ENCODE measurements at places on chromosomes 7 and 10. TPM values are rescaled to one million over a fixed set of nuclear protein-coding genes. Genes with fewer than 3 reads are reported as not detected.

The PIK3AP1 gene
- 3.0 TPM for total RNA-seq

The DNAJC12 gene
- total RNA-seq, result 0.98 TPM

DNA sequence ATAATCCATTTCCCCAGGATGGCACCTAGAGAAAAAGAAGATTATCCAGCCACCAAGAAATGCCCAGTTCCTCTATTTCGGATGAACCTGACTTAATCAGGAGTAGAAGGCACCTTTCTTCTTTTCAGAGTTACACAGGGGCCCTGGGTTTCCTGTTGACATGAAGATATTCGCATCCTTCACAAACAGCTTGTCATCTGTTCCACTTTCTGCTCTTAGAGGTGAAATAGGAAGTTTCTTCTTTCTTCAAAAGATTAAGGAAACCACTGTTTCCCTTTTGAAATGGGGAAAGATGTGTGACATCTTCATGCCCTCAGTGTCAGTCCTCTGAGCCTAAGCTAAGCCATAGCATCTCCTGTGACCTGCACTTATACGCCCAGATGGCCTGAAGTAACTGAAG, 39.1 kb upstream of the RAB18 start:
- DNase-seq, result no peak

GRCh38 chr7:9242636-9243035, 809.2 kb downstream of the NXPH1 start:
- DNase-seq, result peak; percentile 38

The ASB10 gene
- not detected for total RNA-seq

DNA sequence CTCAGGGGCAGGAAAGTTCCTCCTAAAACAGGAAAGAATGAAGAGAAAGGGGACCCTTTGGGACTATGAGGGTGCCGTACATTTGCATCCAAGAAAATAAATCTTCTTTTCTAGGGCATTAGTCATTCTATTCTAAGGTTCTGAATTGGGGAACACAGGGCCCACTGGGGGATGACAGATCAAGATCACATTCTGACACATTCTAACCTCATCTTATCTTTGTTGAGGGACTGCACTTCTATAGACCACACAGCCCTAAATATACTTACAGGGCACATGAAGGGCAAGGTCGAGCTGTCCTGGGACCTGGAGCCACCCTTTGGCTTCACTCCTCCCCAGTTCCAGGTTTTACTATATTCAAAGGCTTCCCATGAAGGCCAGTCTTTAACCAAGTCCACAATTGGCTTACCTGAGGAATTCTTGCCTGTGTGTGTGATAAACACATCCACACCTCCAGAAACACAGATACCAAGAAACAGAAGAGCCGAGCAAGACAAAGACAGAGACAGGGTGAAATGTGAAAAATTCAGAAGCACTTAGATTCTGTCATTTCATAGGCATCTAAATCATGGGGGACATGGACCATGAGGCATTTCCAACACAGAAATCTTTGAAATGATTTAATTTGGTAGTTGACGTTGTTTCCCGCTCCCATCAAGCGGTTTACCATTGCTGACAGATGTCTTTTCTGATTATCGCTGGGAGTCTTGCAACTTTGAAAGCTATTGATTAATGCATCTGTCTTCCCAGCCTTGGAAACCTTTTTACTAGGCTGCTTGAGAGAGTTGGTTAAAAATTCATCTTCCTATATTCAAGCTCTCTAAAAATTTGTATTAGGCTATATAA, 75.8 kb downstream of the CCDC71L start:
- DNase-seq, result no peak

DNA sequence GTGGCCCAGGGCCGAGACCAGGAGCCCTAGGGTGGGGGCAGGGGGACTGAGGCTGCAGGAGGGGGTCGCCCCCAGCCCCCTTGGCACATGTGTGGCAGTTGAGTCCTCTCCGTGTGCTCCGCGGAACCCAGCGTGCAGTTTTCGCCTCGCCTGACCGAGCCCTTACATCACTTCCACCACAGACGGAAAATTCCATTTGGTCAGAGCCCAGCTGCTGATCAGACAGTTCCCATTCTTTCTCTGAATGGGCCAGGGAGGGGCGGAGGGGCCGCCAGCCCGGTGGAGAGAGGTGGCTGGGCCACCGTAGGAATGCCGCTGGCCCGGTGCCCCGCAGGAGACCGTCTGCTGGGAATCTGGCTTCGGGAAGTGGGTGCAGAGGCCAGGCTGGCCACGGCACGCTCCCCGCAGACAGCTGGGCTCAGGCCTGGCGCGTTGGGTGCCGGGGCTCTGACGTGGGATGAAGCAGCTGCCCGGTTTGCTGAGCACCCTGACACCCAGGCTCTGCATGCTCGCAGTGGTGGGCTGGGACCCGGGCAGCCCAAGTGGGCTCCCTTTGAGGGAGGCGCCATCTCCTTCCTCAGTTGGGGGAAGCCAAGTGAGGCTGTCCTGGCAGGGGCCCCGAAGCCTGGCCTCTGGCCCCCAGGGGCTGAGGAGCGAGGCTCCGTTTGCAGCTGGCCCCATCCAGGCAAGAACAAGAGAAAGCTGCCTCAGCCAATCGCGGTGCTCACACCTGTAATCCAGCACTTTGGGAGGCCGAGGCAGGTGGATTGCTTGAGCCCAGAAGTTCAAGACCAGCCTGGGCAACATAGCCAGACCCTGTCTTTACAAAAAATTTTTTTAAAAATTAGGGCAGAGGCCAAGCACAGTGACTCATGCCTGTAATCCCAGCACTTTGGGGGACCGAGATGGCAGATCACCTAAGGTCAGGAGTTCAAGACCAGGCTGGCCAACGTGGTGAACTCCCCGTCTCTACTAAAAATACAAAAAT, 9.9 kb downstream of the TTYH3 start:
- peak; percentile 29 for DNase-seq

The FHIP2A gene
- 3.5 TPM for total RNA-seq

DNA sequence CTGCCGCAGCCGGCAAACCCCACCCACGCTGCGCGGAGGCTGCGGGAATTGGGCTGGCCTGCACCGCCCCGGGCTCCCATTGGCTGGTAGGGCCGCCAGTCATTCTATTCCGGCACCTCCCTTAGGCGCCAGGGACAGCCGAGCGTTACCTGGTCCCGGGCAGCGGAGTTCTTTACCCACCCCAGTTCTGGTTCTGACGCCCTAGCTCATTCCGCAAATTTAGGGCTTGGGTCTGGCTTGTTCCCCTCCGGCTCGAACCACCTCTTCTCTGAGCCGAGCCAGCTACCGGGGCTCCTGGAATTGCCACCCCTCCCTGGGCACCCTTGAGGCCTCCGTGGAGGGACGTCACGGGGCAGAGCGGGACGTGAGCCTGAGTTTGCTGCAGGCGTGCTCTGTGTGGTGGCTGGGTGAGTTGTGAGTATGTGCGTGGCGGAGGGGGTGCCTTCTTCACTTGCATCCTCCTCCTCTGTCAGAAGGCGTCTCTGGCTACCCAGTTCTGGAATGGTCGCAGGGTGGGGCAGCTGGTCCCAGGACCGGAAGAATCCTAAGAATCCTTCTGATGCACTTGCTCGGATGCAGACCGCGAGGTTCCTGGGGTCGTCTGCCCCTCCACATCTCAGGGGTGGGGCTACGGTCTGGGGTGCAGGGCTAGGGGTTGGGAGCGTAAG, at the start of the genes PDZD7 and SFXN3:
PDZD7 (minus strand) TSS at position 2 of the 668 bp plus-strand sequence. CDS start 910 bp downstream, outside the sequence.
SFXN3 (plus strand) TSS at position 107 of the 668 bp plus-strand sequence. CDS start 3,461 bp downstream, outside the sequence.
- DNase-seq, result peak; percentile 89

- DNase-seq, result no peak
These were observed 31.4 kb upstream of the SLC26A3 start for GRCh38 chr7:107834401-107834800.

The SPOCK2 gene
- total RNA-seq, result not detected

The KLLN gene
- 0.77 TPM for total RNA-seq

- no peak for DNase-seq
These were observed 1336.0 kb upstream of the CELF2 start for GRCh38 chr10:9681655-9682054.
